ENCODE measurements at places on chromosomes 2 and 18.

GRCh38 chr2:24233321-24233720 is 58.5 kb downstream of the FAM228A start:
- DNase-seq: no peak

GRCh38 chr18:6362559-6363129 is 52.1 kb downstream of the L3MBTL4 start:
- no peak for DNase-seq

- DNase-seq: no peak
These were observed 66.0 kb upstream of the KCTD1 start for GRCh38 chr18:26614374-26614773.

DNA sequence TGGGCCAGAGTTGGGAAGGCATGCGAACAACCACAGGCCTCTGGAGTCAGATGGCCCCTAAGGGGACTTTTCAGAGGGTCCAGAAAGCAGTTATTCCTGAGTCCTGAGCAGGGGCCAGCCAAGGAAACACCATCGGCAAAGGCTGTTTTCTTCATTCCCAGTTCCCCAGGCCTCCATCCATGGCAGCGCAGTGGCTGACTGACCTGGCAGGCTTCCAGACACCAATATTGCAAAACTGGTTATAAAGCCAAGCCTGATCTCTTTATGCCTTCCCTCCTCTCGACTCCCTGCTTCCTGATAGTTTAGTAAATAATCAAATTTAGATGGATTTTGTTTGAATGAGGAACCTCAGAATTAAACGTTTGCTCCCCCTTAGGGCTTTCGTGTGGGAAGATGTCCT is 133.4 kb upstream of the ITGA6 start:
- DNase-seq: peak; percentile 43

DNA sequence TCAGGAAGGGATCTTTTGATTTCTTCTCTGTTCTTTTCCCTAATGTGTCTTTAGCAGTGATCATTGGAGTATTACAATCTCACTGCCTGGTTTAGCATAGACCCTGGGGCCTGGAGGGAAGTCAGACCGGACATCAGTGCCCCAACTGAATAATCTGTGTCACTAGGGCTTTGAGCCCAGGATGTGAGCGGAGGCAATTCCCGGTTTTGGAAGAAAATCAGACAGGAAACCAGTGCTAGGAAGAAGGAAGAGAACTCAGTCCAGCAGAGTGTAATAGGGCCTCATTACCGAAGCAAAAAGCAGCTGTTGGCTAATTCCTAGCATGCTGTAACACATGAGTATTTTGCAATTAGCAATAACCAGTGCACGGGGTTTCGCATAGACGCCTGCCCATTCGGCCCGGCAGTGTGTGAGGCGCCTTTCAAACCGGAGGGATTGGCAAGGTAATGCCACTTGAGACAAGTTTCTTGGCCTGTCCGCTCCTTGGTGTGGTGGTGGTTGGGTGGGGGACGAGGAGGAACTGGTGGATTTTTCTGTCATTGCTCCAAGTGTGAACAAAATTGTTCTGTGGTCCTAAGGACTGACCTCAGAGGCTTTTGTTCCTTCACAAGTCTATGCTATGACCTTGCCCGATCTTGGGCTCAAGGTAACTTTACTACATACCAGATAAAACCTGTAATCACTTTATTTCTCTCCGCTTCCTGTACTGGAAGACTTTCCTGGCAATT is 2.8 kb downstream of the FOSL2 start:
- DNase-seq: peak; percentile 62

DNA sequence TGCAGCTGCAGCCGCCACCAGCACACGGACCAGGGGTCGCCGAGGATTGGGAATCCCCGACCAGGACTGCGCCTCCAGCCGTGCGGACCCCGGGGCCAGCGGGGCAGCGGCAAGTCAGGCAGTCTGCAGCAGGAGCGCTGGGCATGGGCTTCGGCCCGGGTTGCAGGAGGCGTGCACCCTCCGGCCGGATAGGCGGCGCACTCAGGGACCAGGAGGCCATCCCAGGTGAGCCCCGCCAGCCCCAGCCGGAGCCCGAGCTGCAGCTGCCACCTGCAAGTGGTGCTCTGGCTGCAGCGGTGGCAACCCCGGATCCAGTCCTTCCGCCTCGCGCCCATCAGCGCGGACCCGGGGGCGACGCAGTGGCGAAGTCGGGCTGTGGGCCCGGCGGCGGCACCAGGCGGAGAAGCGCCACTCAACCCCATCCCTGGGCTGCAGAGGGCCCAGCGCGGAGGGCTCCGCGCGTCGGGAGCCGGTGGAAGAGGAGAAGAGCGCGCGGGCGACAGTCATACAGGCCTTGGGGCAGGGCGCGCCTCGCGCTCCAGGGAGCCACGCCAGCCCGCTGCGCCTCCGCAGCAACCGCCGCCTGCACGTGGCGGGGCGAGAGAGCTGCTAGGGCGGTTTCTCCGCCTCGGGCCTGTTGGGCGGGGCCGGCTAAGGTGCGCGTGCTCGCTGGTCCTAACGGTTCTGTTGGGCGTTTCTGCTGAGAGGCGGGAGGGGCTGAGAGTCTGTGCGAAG is 73.8 kb downstream of the RPIA start:
- peak; percentile 28 for DNase-seq

GRCh38 chr2:46369783-46370182 is 72.6 kb downstream of the EPAS1 start:
- no peak for DNase-seq

DNA sequence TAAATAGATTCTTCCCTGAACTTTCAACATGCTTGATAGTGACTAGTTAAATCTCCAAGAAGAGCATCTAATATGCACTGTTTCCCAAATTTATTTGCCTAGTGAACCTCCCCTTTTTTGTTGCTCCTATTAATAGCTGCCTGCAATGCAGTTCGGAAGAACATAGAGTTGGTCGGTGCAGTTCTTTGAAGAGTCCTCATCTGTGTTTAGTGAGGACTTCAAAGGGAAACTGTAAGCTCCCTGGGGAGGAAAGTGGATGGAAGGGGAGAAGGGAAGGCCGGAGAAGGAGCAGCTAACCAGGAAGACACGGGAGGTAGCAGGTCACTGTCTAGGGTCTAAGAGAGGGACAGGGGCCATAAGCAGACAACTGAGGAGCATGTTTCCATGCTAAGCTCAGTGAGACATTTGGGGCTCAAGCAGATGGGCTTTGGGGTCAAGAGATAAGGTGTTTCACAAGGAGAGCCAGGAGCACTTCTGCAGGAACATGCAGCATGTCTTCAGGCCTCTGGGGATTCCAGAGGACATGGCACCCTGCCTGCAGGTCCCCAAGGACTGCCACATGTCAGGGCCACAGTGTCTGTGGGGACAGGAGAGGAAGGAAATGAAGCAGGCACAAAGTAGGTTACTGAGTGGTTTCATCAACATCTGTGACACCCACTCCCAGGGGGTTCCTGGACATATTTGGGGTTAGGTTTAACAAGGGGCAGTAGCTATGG is 48.7 kb upstream of the ANXA4 start:
- no peak for DNase-seq

DNA sequence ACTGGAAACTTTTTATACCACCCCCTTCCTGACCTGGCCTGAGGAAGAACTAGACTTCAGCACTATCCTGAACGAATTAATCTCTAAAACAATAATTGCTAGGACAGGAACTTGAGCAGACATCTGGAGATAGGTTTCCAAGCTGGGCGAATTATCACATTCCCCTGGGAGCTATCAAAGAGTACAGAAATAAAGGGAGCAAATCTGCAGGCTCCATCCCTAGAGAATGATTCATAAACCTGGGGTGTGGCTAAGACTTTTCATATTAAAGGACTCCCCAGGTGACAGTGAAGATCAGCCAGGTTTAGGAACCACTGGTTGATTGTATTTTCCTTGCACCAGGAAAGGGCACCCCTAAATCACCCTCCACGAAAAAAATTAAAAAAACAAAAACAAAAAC is 105.6 kb upstream of the NOL4 start:
- no peak for DNase-seq

DNA sequence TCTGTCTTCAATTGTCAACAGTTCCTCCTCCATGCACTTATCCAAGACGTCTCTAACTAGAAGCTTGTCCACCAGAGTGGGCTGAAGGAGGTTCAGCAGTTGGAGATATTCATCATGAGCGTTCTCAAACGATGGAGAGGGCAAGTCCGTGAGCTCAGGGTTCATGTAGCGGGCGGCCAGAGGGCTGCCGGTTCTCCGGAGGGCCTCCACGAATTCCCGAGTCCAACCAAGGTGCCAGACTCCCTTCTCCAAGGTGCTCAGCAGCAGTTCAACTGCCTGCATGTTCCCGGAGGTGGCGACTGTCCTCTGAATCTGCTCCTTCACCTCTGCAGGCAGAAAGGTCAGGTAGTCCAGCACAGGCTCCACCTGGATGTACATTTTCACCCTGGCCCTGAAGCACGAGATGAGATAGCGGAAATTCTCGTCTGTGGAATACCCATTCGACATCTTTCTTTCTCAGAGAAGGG is 590 bp downstream of the IFIH1 start:
- DNase-seq: peak; percentile 27

- DNase-seq: no peak
These were observed 51.0 kb upstream of the ABCA12 start for GRCh38 chr2:215189393-215189792.

DNA sequence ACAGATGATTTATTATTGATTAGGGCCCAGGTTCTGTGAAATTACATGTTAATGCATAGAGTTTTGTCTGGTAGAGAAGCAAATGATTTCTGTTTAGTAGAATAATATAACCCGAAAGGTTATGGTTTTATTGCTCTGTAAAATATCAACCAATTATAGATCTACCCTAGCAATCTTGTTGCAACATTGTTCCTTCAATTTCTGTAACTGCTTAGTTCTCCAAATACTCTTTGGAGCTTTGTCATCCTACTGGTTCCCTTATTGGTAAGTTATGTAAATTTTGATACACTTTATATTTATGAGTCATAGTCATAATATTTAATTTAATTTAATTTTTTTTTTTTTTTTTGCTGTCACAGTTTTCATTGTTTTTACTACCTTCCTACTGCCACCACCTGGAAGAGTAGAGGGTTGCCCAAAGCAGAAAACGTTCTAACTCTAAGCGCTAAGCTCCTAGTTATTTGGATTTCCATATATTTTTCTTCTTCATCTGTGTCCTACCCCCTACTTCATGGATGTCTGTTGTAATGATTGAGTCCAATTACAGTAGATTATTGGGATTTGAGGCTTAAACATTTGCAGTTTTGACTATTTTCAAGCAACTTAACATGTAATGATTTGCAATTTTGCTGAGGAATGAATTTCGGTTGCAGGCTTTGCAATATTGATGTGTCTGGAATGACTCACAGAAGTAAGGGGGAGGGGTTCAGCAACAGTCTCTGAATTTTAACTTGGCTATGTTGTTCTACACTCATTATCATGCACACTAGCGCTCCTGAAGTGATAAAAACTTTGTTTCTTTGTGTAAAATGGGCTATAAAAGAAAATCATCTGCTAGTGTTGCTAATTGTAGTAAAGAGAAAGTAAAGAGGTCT is 51.1 kb downstream of the NABP1 start:
- DNase-seq: no peak

- no peak for DNase-seq
These were observed 46.0 kb downstream of the ODC1 start for GRCh38 chr2:10402062-10402585.

GRCh38 chr2:205556841-205557539 is 125.3 kb upstream of the NRP2 start:
- no peak for DNase-seq

- DNase-seq: no peak
These were observed 4.2 kb upstream of the TWSG1 start for GRCh38 chr18:9330419-9330818.

GRCh38 chr2:873651-874580 is 76.7 kb upstream of the SNTG2 start:
- no peak for DNase-seq

DNA sequence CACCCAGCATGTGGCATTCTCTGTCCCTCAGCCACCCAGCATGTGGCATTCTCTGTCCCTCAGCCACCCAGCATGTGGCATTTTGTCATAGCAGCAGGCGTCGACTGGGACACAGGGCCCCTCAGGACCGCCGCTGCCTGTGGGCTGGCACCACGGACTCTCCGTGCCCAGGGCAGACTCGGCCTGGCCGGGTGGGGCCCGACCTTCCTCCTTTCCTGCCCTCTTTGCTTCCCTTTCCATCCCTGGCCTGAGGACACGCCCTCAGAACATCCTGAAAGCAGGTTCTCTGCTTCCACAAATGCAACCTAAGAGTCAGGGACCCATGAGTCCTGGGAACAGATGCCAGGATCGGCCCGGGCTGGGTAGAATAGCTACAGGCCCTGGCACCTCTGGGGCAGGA is 291.4 kb upstream of the SALL3 start:
- no peak for DNase-seq

DNA sequence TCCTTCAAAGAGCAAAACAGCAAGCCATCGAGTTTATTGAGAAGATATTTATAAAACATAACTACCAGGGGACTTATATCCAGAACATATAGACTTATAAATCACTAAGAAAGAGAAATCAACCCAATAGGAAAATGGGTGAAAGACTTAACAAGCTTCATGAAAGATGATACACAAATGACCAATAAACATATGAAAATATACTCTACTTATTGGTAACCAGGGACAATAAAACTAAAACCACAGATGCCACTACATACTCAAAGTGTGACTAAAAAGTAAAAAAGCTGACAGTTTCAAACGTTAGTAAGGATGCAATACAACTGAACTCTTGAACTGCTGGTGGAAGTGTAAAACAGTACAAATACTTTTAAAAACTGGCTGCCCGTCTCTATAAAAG is 154.3 kb downstream of the TMEM163 start:
- DNase-seq: no peak

DNA sequence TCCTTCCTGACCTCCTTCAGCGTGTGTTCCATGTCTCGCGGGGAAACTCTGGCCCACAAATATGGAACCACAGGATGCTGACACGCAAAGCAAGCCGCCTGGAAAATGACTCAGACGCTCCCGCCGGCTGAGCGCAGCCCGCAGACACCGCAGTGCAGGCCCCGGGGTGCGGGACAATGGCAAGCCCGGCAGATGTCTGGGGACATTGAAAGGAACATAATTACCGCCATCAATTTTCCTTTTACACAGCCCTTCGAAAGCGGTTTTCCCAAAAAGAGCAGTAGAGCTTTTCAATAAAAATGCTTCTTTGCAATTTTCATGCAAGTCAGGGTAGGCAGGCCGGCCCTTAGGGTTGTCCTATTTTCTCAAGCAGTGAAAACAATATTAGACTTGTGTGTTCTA is 159.2 kb upstream of the SH3BP4 start:
- no peak for DNase-seq

- DNase-seq: peak; percentile 25
These were observed 1.0 kb downstream of the EPHA4 start for GRCh38 chr2:221571025-221571550.

DNA sequence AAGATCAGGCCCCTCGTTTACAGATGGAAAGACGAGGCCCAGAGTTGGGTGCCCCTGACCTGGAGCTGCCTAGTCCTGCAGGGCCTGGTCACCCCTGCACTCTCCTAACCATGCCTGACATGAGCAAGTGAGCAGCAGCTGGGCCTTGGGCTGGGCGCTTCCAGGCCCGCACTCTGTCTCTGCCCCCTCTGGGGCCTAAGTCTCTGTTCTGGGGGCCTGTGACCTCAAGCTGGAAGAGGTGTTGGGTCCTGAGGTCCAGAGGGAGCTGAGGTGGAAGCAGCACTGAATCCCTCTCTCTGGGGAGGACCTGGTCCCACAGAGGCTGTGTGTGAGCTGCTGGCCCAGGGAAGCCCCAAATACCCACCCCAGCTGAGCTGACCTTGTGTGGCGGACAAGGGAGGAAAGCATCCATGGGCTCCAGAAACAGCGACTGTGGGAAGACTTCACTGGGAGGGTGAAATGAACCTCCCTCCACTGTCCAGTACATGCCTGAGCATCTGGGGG is 46.1 kb upstream of the GPC1 start:
- no peak for DNase-seq

All from left cardiac atrium (tissue), 4 donors.